ENCODE measurements at places on chromosomes 12 and 14.

DNA sequence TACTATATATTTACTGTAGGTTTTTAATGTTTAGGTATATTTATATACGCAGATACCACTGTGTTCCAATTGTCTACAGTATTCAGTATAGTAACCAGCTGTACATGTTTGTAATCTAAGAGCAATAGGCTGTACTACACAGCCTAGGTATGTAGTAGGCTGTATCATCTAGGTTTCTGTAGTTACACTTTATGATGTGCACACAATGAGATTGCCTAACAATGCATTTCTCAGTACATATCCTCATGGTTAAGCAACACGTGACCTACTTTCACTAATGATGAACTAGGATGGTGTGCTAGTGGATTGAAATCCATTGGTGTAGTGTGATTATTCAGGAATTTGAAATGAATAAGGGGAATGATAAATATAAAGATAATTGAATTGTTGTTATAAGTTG, 77.7 kb downstream of the ETNK1 start:
- no peak for DNase-seq

DNA sequence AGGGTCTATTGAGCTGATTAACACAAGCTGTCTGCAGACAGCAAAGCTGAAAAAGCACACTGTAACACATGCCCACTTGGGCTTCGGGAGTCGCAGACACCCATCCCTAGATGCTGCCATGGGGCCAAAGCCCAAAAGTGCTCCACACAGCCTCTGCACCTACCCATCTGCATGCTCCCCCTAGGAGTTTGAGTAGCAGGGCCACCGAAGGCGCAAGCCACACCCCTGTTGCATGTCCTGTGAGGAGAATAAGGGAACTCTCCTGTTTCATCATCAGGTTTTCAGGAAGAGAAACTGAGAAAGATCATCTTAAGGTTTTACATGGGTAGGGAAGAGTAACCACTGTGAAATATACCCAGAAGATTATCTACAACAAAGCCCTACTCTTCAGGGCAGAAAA, 5.6 kb upstream of the ST8SIA1 start:
- DNase-seq: no peak

GRCh38 chr12:29639893-29640495, 142.5 kb upstream of the OVCH1 start:
- no peak for DNase-seq

GRCh38 chr12:15839041-15839440, 43.1 kb upstream of the STRAP start:
- DNase-seq: no peak

GRCh38 chr12:71338933-71339332, 100.7 kb upstream of the LGR5 start:
- no peak for DNase-seq

DNA sequence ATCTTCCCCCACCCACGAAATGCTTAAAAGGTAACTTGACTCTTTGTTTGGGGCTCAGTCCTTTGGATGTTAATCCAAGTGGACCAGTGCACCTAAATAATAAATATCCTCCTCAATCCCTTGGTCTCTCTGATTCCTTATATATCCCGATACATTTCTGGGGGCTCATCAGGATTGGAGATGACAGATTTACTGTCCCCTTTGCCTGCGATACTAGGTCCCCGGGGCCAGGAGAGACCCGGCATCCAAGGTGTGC, 26.3 kb downstream of the KLRK1 start:
- no peak for DNase-seq

DNA sequence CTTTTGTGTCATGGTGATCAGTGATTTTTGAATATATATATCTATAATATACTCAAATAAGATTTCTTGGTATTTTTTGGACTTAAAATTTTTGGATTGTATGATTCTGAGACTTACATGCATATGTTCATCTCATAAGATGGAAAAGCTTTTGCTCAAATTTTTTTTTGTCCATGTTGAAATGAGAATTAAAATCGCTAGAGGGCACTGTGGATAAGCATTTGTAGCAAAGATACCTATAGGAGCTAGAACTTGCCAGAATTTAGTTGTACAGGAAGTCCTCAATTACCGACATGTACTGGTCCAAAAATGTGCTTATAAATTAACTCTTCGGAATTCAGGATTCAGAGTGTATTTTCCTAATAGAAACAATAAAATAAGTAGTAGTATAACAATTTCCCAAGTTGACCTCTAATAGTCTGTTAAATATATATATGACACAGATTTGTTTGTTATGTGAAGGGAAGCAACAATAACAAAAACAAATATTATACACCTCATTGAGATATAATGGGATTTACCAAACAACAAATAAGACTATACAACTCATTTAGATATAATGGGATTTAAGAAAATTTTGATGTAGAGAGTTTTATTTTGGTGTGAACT, 179.6 kb downstream of the TMEM117 start:
- peak; percentile 28 for DNase-seq

GRCh38 chr14:24576182-24576581, at the start of gene CTSG:
Gene CTSG, minus strand, starts transcription at chr14:24576250. Its CDS starts 27 bp downstream, at chr14:24576223.
- no peak for DNase-seq

GRCh38 chr12:20450591-20451180, 82.3 kb downstream of the PDE3A start:
- DNase-seq: no peak

GRCh38 chr12:100520048-100520769, 46.5 kb downstream of the NR1H4 start:
- no peak for DNase-seq

DNA sequence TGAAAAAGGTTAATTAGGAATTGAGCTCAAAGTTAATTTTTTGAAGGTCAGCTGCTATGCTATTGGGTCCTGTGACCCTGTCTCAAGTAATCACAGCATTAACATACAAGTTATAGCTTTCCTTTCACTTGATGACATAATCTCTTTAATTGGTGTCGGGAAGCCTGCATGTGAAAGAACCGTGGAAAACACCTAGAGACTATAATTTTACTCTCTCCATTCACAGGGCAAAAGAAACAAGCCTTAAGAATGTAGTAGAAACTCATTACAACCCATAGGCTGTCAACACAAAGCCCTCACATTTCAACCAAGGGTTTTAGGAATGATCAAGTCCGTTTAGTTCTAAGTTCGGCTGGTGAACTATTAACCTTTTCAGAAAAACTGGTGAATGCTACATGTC, 104.4 kb downstream of the PPM1A start:
- DNase-seq: no peak

- no peak for DNase-seq
Measured at GRCh38 chr14:29458547-29458946, 469.1 kb downstream of the PRKD1 start.

DNA sequence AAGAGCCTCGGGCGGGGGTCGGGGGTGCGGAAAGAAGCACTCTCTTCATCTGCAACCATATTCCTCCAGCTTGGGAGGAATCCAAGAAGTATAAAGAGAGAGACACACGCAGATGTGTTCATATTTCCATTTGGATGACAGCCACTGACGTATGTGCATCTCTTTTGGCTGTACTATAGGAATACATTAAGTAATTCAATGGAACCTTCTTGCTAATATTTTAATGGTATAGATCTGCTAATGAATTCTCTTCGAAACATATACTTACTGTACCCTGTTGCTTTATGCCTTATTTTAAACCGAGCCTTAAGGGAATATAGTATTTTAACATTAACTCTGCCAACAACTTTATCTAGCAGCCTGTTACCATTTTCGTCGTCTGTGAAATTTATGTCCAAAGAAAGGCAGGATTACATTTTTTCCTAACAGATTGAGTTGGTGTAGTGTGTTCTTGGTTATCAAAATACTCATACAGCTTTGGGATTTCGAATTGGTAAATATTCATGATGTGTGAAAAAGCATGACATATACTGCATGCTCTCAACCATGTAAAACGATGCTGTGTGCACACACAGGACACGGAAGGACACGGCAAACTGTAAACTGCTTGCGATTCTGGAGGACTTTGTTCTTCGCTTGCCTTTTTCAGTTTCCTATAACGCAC, 84.5 kb downstream of the CCDC88C start:
- no peak for DNase-seq

DNA sequence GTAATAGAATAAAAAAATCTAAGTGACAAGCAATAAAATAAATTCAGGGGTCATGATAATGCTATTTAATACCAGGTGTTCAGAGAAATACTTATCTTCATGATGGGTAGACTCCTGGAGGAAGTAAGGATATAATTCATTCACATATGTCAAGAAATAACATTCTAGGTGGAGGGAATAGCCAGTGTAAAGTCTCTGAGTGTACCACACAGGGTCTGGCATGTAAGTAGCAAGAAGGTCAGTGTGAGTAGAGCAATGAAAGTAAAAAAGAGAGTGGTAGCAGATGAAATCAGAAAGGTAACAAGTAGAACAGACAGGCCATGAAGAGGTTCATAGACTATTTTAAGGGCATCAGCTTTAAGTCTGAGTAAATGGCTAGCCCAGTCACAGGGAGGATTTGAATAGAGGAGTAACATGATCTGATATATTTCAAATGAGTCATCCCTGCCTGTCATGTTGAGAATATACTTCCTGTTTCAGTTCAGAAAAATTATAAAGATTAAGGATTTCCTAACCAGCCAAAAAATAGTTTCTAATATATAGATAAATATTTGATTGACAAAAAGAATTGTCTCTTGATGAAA, 519.9 kb downstream of the C12orf50 start:
- DNase-seq: no peak

GRCh38 chr14:36467332-36467731, 52.7 kb downstream of the NKX2-1 start:
- DNase-seq: no peak

GRCh38 chr14:53880761-53881160, 75.9 kb downstream of the BMP4 start:
- no peak for DNase-seq

GRCh38 chr12:41972196-41972595, 172.5 kb downstream of the GXYLT1 start:
- no peak for DNase-seq

DNA sequence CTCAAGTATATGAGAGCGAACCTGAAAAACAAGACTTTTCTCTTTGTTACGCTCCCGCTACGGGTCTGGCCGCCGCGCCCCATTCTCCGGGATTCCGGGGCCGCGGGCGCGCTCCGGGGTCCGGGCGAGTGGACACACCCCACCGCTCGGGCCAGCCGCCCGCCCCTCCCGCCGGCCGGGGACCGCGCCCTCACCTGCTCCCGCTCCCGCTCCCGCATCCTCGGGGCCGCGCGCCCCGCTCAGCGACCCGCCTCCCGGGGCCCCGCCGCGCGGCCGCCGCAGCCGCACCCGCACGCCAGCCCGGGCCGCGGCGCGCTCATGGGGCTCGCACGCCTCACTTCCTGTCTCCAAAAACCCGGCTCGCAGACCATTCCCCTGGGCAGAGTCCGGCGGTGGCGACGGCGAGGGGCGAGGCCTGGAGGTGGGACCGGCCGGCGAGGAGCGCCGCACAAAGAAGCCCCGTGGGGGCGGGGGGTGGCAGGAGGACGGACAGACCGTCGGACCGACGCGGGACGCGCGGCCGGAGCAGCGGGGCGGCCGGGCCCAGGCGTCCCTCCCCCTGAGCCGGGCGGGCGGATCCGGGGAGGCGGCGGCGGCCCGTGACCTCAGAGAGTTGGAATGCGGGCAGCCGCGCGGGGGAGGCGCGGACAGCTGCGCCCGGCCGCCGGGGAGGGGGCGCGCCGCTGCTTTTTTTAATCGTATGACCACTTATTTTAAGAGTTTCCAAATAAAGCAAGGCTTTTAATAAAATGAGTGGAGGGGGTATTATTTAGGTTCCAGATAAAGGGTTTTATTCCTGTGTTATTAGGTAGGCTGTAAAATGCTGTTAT, at the start of gene PTPN21:
PTPN21 (minus strand) TSS at position 551 of the 830 bp plus-strand sequence. CDS start 4,590 bp downstream, outside the sequence.
- peak; percentile 48 for DNase-seq

GRCh38 chr12:110688446-110689280, at the start of gene HVCN1:
Gene HVCN1, minus strand, starts transcription at chr12:110689115. Its CDS starts 5,870 bp downstream, at chr12:110683245.
- DNase-seq: no peak

GRCh38 chr12:100908501-100908900, 113.9 kb downstream of the ANO4 start:
- peak; percentile 38 for DNase-seq

- no peak for DNase-seq
Measured at GRCh38 chr12:104551-105081, 38.0 kb downstream of the IQSEC3 start.

DNA sequence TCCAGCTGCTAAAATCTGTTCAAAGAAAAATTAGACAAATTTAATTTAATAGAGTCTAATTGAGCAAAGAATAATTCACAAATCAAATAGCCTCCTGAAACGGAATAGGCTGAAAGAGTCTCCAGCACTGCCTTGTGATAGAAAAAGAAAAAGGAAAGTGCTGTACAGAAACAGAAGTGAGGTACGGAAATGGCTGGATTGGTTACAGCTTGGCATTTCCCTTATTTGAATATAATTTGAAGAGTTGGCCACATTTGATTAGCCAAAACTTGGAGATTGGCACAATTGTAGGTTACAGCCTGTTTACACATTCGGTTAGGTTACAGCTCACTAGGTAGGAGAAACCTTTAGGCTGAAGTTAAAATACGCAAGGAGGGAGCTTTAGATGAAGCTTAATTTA, 24.8 kb upstream of the PCED1B start:
- no peak for DNase-seq

DNA sequence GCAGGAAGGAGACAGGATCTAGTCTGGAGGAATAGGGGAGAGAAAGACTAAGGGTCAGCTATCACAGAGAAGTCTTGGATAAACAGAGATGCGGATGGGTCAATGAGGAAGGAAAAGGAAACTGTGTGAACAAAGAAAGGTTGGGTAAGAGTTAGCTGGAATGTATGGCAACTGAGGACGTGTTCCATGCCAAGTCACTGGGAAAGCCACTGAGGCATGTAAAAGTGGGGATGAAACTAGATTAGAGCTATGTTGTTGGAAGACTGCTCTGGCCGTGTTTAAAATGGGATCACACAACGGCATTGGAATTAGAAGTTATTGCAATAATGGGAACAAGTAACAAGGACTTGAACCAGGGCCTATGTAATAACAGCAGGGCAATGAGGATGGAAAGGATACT, 3.9 kb upstream of the NR2C1 start:
- DNase-seq: no peak

GRCh38 chr12:120972870-120973543, 5.3 kb upstream of the HNF1A start:
- no peak for DNase-seq

DNA sequence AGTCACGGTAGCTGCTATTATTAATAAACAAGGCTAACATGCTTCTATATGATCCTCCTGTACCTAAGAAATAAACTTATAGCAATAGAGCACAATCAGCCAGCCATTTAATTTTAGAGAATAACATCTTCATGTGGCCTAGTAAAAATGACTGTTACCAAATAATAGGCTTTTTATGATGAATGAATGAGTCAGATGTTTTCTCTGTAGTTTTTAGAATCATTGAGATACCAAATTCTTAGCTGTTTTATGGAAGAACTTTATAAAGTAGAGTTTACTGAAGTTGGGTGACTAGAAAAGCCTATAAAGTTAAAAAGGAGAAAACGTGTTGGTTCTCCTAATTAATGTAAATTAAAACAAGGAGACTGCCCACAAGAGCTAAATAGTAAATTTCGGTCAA, 40.7 kb downstream of the WNK1 start:
- DNase-seq: no peak

DNA sequence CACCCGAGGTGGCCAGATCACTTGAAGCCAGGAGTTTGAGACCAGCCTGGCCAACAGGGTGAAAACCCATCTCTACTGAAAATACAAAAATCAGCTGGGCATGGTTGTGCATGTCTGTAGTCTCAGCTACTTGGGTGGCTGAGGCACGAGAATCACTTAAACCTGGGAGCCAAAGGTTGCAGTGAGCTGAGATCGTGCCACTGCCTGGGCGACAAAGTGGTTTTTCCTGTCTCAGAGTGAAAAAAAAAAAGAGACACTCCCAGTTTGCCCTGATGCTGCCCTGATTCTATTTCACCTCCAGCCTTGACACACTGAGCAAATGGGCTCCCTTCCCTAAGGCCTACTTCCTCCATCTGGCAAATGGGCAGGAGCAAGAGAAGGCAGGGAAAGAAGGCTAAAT, 28.5 kb upstream of the PLEK2 start:
- DNase-seq: no peak

GRCh38 chr14:63480599-63480998, 62.6 kb downstream of the PPP2R5E start:
- no peak for DNase-seq

All from GM04504 (cell line).